ENCODE measurements at places on chromosomes 13 and 19.
A peak's percentile ranks its signal among the peaks of the same experiment; 100 is the strongest.

GRCh38 chr13:113053801-113054604 lies 51.6 kb upstream of the F7 start:
- DNase-seq = no peak

DNA sequence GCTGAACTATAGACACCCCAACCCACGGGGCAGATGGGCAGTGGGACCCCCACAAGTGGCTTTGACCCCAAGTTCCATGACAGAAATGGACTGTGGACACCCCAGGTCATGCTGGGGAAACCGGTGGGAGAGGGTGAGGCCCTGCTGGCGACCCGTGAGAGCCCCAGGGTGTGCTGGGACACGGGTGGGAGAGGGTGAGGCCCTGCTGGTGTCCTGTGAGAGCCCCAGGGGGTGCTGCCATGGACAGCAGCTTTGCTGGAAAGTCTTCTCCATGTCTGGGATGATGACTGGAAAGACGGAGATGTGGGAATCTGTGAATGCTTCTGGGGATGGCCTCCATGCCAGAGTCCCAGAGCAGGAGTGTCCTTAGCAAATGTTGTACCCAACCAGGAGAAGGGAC lies 148.4 kb downstream of the URI1 start:
- DNase-seq = no peak

GRCh38 chr19:3669082-3669946 lies 31.0 kb downstream of the PIP5K1C start:
- DNase-seq = no peak

- DNase-seq = peak; percentile 68
Observed at GRCh38 chr19:44988896-44989556, 12.2 kb upstream of the RELB start.

DNA sequence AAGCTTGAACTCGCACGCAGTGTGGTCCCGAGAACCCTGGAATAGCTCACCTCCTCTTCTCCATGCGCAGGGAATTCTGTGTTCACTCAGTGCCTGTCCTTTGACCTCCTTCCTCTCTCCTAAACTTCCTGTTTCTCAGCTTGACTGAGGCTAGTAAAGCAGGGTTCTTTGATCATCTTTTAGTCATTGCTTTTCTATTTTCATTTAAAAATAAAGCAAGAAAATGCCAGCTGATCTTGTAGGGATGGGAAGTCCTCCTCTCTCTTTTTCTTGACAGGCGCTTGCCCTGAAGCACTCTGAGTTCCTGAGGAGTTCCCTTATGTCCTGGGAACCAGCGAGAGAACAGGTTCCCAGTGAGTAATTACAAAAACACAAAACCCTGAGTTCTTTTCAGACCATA lies 62.8 kb downstream of the ARHGEF7 start:
- DNase-seq = no peak

DNA sequence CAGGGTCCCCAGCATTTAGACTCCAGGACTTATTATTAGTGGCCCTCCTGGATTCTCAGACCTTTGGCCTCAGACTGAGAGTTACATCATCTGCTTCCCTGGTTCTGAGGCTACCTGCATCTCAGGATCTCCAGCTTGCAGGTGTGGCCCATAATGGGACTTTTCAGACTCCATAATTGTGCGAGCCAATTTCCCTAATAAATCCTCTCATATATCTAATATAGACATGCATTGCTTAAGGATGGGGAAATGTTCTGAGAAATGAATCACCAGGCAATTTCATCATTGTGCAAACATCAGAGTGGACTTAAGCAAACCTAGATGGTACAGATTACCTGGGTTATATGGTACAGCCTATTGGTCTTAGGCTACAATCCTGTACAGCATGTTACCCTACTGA lies 116.5 kb upstream of the FBXL3 start:
- no peak for DNase-seq

- no peak for DNase-seq
Observed at GRCh38 chr13:41182231-41182630, 12.1 kb downstream of the KBTBD7 start.

DNA sequence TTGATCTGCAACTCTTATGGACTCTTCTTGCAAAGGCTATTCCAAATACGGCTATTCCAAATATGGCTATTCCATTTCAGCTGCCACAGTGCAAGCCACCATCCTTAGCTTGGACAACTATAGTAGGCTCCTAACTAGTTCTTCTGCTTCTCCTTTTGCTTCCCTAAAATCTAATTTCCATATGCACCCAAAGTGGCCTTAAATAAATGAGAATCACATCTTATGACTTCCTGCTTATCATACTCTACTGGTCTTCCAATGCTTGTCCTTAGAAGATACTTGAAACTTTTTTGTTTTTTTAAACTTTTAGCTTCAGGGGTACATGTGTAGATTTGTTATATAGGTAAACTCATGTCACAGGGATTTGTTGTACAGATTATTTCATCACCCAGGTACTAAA lies 4.9 kb downstream of the UCHL3 start:
- no peak for DNase-seq

DNA sequence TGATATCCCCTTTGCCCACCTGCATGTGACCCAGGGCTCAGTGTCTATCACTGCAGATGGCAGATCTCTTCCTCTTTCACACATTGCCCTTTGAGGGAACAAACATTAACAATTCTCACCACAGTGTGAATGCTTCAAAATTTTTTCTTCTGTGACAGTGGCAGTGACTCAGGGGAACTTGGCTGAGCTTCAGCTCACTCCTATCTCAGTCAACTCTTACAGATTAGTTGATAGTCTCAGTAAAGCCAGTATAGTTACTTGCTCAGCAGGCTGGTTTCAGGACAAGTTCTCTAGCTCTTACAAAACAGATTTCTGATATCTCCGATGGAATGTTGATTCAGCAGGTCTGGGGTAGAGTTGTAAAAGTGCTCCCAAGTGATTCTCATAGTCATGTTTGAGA lies 166.9 kb downstream of the DLEU7 start:
- peak; percentile 4 for DNase-seq

- DNase-seq = no peak
Observed at GRCh38 chr13:67635754-67636153, 405.6 kb upstream of the PCDH9 start.

GRCh38 chr13:114101358-114102130 lies 30.9 kb downstream of the RASA3 start:
- DNase-seq = no peak

DNA sequence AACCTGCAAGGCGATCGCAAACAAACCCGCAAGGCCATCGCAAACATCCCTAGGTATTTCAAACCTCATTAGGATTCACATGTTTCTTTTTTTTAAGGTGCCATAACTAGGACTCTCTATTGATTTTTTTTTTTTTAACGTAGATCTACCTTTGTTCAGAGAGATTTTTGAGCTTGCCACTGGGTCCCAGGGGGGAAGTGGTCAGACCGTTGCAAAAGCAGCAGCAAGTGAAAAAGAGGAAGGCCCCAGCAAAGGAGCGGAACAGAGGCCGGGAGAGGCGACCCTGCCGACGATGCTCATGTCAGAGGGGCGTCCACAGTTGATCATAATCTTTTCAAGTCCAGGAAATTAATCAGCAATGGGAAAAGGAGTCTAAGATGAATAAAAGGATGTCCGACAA lies 32.7 kb upstream of the FLT1 start:
- DNase-seq = no peak

DNA sequence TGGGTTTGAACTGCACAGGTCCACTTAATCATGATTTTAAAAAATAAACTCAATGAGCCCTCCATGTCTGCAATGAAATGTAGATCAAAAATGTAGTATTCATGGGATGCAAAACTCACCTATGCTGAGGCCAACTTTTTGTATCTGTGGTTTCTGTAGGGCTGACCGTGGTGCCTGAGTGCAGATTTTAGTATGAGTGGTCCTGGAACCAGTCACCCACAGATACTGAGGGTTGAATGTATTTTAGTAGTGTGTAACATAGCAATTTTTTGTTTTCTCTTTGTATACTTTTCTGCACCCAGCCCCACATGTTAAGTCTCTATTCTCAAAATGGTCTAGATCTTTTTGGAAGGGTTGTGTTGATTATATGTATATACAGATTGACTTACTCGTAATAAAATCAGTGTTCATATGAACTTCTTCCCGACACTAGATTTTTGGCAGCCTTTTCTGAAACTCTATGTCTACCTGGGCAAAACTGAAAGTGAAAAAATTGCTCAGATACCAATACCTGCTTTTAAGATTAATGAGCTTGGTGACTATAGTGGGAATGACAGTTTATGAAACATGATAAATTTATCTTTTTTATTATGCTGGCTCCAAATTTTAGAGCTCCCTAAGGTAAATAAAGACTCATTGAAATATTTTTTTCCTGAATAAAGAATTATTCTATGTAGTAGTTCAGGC lies 51.6 kb downstream of the DNAJC15 start:
- DNase-seq = no peak

- DNase-seq = peak; percentile 95
Observed at GRCh38 chr19:43668406-43669109, 1.4 kb downstream of the PLAUR start.

DNA sequence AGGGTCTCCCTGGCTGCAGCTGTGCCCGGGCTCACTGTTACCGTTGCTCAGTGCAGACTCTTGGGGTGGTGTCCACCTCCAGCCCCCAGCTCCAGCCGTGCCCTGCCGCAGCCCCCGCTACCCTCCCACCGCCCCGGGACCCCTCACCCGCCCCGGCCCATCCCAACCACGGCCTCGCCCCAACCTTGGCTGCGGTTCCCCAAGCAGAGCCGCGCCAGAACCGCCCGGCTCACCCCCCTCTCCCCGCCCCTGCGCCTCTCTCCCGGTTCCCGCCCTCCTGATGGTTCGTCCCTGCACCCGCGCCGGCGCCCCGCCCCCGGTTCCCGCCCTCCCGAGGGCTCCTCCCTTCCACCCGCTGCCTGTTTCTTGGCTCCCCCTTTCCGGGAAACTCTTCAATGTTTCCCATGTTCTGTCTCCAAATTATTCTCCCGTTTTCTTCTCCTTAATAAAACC lies 40.3 kb downstream of the ANKRD10 start:
- no peak for DNase-seq

GRCh38 chr13:75132701-75133695 lies 349.0 kb downstream of the TBC1D4 start:
- no peak for DNase-seq

GRCh38 chr13:113207890-113208420 lies 514 bp downstream of the PCID2 start:
- no peak for DNase-seq

- DNase-seq = no peak
Observed at GRCh38 chr13:80339563-80339911, 1.4 kb downstream of the SPRY2 start.

- no peak for DNase-seq
Observed at GRCh38 chr19:29812080-29812880, 489 bp downstream of the CCNE1 start.

DNA sequence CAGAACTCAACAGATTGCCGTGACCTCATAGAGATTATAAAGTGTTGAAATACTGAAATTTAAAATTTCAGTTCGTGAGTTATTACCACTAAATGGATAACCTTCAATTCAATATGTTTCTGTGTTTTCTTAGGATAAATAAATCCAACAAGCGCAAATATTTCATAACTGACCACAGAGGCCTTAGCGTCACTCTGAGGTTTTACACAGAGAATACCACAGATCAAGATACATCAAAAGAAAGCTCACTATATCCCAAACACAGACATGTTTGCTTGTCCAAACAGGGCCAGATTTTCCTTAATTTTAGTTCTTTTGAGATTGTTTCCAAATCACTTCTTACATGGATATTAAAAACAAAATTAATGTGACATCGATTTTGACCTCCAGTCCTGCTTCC lies 235.8 kb downstream of the EFNB2 start:
- DNase-seq = no peak

DNA sequence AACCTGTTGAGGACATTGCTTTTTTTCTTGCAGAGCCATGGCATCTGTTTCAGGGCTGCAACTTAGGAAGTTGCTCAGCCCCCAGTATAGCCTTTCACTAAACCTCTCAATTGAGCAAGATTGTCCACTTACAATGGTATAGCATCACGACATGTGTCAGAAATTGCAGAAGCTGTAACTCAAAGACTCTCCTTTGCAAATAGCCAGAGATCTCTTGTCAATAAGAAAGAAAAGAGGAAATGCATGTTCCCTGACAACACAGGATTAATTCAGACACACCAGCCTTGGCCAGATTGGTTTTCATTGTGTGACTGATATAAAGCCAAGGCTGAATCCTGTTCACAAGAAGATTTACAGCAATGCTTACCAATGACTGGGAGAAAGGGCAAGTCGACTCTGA lies 38.7 kb upstream of the CYSLTR2 start:
- no peak for DNase-seq

GRCh38 chr19:45554481-45554880 lies 30.1 kb downstream of the OPA3 start:
- no peak for DNase-seq

GRCh38 chr19:21022996-21023395 lies 2.5 kb downstream of the ZNF430 start:
- no peak for DNase-seq

DNA sequence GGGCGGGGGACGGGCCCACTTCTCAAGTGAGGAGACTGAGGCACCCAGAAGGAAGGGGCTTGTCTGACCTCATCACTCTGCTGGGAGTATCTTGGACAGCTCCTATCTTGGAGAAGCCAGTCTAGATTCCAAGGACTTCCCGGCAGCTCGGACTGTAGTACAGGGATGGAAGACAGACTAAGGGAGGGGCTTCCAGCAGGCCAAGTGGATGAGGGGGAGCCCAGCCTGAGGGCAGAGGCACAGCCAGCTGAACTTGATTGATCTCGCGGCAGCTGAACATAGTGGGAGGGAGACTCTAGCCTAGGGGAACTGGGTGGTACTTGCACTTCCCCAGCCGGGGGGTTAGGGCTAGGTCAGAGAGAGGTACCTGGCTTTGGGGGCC lies 711 bp downstream of the CILP2 start:
- DNase-seq = no peak

- no peak for DNase-seq
Observed at GRCh38 chr13:23754997-23755396, 134.2 kb downstream of the MIPEP start.

- DNase-seq = no peak
Observed at GRCh38 chr13:103351035-103351828, 285.0 kb upstream of the SLC10A2 start.

- no peak for DNase-seq
Observed at GRCh38 chr19:3655402-3656072, 28.9 kb upstream of the CACTIN start.

DNA sequence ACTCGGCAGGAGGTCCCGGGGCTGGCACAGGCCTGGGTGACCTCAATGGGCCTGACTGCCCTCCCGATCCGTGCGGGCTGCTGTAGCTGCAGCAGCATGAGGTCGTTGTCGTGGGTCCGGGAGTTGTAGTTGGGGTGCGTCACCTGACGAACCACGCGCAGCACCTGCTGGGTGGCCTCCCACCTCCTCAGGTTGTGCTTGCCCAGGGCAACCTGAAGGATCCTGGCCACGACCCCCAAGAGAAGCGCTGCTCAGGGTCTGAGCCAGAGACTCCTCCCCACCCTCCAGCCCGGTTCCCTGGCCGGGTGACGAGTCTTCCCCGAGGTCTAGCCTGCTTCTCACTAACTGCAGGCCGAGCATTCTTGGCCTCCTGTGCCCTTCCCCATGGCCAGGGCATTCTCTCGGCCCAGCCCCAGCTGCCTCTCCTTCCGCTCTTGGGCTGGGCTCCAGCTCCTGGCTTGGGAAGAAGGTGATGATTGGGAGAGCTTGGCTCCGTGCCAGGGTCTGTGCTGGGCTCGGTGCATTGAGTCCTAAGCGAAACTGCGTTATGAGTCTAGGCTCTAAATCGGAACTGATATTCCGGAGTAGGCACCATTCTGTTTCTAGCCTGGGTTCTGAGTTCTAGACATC lies 3.1 kb downstream of the KLK14 start:
- DNase-seq = no peak

GRCh38 chr13:73273745-73274144 lies 214.9 kb downstream of the KLF5 start:
- no peak for DNase-seq

- no peak for DNase-seq
Observed at GRCh38 chr13:63345835-63346234, 1930.2 kb upstream of the PCDH20 start.

All from T-cell (primary cell).